Hepatic stellate cell (primary cell): ENCODE measurements at places on chromosomes 12 and 14.

DNA sequence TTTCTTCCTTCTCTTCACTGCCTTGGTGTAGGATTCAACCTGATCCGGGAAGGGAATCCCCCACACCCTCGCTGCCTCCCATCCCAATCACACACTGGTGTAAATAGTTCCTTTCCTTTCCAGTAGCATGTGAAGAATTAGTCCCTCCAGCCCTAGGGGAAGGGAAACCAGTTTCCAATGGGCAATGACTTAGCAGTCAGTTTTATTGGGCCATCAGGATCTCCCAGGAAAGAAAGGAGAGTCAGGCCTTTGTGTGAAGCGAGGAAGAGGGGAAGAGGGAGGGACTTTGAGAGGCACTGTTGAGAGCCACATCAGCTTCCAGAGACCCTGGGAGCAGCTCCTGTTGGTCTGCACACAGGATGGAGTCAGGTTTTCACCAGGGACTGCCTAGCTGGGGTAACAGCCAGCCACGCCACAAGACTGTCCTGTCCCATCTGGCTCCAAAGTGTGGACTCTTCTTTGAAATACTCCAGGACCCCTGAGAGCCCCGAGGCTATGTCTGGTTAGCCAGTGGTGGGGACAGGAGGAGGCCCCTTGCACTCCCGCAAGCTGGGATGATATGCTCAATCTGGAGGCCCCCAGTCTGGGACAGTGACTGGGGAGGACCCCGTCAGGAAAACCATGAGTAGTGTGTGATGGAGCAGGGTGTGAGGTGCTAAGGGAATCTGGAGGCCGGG, 27.9 kb downstream of the MOAP1 start:
- no peak for DNase-seq

DNA sequence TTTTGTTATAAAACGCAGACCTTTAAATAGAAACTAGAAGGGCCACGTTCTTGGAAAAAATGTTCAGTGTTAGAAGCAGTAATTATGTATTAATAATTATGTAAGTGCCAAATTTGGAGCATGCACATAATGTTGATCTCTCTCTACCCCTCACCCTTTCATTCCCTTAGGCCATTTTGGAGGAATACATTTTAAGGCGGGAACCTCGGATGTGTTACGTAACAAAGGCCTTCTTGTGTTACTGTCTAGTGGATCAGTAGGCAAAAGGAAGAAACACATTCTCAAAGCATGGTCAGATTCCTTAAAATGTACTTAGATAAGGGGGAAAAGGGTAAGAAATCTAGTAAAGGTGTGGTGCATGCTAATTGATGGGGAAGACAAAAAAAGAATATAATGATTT, 52.7 kb downstream of the RASSF3 start:
- no peak for DNase-seq

DNA sequence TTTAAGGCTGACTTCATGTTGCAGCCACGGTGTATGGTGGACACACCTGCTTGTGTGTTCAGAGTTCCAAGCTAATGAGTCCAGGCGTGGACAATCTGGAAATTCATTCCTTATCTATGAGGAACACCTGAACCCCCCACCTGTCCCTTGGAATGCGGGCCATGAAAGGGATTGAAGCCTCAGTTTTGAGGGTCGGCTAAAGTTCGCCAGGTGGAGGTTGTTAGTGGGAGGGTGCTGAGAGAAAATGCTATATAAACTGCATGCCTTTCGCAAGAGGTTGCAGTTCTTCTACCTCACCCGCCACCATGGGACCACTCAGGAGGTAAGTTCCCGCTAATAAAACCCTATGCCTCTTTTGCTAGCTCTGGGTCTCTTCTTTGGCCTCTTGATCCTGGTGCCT, 348.0 kb downstream of the BCL11B start:
- DNase-seq: no peak

- no peak for DNase-seq
Observed at GRCh38 chr12:77549383-77550128, 281.1 kb upstream of the NAV3 start.

- DNase-seq: no peak
Observed at GRCh38 chr14:63147018-63147417, 57.2 kb upstream of the RHOJ start.

GRCh38 chr14:85619851-85620250, 89.9 kb downstream of the FLRT2 start:
- DNase-seq: no peak

DNA sequence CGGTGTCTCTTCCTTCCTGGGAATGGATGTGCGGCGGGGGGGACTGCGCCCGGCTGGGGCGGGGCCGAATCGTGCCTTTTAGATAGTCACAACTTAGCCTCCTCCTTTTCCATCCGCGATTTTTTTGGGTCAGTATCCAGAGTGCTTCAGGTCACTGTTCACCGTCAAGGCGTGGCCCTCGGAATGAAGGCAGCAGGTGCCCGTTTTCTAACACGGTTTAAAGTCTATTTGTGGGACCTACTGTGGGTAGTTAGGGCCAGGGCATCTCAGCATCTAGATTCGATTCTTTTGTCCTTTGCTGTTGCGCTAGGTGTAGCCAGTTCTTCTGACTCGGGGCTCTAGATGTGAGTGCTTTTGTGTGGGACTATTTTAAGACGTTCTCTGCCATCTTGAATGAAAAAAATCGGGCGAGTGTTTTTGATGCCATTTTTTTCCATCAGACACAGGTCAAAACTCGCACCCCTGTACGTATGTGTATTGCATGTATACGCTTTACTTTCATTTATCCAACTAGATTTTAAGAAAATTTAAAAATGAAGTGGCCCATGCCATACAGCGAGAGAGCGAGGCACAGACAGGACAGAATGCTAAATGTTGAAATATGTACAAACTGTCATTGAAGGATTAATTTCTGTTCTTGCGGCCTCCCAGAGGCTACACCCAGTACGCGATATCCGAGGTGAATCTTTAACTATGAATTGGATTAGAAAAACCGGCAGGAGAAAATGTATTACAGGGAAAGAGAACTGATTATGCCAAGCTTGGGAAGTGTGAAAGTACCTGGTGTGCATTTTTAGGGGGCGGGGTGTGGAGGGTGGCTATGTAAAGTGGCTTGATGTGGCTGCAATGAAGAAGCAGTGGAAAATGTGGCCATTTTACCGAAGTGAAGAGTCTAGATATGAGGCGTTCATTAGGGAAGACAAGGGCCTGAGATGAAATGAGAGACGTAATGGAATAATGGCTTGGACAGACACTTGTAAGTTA, 835 bp downstream of the VEZT start:
- peak; percentile 70 for DNase-seq

GRCh38 chr12:12249216-12250050, 17.4 kb downstream of the LRP6 start:
- DNase-seq: no peak

DNA sequence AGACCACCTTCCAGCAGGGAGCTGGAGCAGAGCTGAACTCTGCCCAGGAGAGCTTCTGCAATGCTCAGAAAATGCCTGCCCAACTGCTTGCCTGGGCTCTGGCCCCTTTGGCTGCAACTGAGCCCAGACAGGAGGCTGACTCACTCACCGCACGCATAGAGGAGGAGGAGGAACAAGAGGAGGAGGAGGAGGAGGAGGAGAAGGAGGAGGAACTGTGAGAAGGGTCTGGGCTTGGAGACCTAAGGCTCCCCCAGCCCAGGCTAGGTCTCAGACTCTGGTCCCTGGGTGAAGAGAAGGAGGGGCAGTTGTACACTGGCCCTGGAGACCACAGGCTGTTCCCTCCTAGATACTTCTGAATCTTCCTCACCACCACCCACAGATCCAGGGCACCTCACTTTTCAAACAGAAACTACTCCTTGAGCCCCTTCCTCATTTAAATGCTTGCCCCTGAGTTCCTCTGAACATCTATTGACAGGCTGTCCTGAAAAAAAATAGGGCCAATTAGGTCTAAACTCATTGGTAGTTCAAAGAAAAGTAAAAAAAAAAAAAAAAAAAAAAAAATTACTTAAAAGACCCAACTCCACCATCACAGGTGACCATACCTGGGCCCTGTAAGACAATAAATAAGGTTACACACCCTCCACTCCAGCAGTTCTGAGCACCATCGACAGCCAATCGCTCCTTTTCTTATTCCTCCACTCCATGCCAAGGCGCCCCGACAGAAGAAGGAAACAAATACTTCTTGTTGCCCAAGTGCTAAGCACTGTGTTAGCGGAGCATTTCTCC, 674 bp downstream of the VDR start:
- DNase-seq: peak; percentile 72

GRCh38 chr12:42298887-42299286, 27.0 kb downstream of the ZCRB1 start:
- no peak for DNase-seq

GRCh38 chr12:66423266-66423665, 121.0 kb downstream of the HELB start:
- DNase-seq: no peak

- peak; percentile 65 for DNase-seq
Observed at GRCh38 chr12:31234955-31235867, 90.7 kb downstream of the SINHCAF start.

GRCh38 chr12:31312431-31312830, 13.5 kb downstream of the SINHCAF start:
- no peak for DNase-seq

GRCh38 chr12:68080577-68080976, 79.0 kb downstream of the IFNG start:
- no peak for DNase-seq

GRCh38 chr12:27733052-27733656, 22.5 kb downstream of the MRPS35 start:
- DNase-seq: peak; percentile 29

DNA sequence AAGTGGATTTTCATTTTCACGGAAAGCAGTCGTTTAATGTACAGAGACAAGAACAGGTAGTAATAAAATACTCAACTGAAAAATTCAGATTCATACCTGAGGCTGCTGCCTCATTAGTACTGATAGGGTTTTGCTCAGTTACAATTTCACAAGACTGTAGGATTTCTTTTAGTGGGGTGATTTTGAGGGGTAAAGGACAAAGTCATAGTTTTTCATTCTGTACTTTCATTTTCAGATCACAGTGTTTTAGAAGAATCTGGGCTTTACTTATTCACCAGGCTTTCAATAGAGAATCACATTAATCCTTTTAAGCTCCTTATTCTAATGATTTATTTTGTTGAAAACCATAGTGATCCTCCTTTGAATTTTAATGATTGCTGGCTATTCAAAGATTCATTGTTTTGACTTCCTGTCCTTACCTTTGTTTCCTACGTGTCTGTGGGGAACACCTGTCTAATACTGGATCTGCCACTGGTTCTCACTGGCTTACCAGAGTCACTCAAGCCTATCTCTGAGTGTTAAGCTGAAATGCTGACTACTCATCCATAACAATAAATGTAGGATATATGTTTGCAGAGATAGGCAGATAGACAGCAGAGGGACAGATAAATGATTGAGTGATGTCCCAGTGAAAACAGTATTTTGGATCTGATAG, 243.8 kb upstream of the NPAS3 start:
- no peak for DNase-seq

GRCh38 chr12:46105735-46106134, 115.4 kb upstream of the SCAF11 start:
- no peak for DNase-seq

GRCh38 chr12:111428728-111429175, 23.0 kb downstream of the SH2B3 start:
- no peak for DNase-seq

DNA sequence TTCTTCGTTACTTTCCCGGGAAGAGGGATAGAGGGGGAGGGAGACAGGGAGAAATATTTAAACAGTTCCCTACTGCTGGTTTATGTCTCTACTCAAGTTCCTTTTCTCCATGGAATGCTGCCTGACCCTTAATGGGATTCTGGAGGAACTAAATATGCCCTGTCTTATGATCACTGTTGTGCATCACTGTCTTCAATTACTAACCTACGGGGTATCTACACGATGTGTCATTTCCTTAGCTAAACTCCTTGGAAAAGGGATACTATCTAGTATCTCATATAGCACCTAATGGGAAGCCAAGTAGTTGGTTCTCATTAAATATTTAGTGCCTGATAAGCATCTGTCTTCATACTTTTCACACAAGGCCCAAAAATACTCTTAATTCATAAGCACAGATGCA, 37.5 kb upstream of the FBLN5 start:
- peak; percentile 6 for DNase-seq

DNA sequence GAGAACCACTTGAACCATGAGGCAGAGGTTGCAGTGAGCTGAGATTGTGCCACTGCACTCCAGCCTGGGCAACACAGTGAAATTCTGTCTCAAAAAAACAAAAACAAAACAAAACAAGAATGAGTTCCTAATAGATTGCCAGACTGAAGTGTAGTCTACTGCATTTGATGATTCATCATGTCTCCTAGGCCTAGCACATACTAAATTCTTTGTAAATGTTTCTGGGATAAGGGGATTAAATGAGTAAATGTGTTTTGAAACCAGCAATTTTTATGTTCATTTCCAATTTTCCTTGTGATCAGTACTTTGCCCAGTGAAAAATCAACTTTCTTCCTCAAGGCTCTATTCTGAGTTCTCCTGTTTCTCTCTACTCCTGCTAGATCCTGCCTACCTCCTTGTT, 2.9 kb upstream of the DYRK2 start:
- no peak for DNase-seq

GRCh38 chr14:100434911-100435438, 111.8 kb downstream of the SLC25A47 start:
- no peak for DNase-seq
